ENCODE measurements at places on chromosomes 4 and X.

DNA sequence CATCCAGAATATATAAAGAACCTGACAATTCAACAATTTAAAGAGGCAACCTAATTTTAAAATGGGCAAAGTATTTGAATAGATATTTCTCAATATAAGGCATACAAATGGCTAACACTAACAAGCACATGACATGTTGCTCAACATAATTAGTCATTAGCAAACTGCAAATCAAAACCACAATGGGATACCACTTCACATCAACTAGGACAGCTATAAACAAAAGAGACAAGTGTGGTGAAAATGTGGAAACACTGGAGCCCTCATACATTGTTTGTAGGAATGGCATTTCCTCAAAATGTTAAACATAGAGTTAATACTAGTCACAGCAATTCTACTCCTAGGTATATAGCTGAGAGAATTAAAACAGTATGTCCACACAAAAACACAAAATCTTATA lies 96.7 kb downstream of the CORIN start:
- DNase-seq: no peak

DNA sequence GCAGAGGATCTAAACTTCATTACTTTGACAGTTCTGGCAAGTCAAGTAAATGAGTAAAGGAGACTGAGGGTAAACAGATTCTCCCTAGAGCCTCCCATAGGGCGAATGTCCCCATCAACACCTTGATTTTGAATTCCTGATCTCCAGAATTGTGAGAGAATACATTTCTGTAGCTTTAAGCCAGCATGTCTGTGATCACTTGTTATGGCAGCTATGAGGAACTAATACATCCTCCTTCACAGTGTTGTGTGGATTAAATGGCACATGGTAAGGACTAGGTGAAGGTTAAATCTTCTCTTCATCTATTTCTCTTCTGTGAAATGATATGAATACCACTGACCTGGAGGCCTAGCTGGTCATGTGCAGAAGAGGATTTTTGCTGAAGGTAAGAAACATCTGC lies 137.3 kb downstream of the CPEB2 start:
- no peak for DNase-seq

GRCh38 chr4:110678517-110679227 lies 55.8 kb upstream of the PITX2 start:
- peak; percentile 2 for DNase-seq

- DNase-seq: no peak
These were observed 10.0 kb downstream of the CSTF2 start for GRCh38 chrX:100830143-100830542.
